ENCODE measurements at places on chromosomes 6 and 20. TPM values are rescaled to one million over a fixed set of nuclear protein-coding genes. Genes with fewer than 3 reads are reported as not detected.

Gene VSTM2L
- total RNA-seq, result 1.8 TPM

Gene ZDHHC14
- 21.0 TPM for total RNA-seq

Gene SLC22A2
- total RNA-seq, result not detected

Gene PDE7B
- total RNA-seq, result 36.8 TPM

Measured in mammary microvascular endothelial cell (primary cell).